Osteocyte (in vitro differentiated cells): ENCODE measurements at places on chromosomes 7 and 10.

- no peak for DNase-seq
These were observed 151.4 kb downstream of the CDK14 start for GRCh38 chr7:90747516-90747915.

DNA sequence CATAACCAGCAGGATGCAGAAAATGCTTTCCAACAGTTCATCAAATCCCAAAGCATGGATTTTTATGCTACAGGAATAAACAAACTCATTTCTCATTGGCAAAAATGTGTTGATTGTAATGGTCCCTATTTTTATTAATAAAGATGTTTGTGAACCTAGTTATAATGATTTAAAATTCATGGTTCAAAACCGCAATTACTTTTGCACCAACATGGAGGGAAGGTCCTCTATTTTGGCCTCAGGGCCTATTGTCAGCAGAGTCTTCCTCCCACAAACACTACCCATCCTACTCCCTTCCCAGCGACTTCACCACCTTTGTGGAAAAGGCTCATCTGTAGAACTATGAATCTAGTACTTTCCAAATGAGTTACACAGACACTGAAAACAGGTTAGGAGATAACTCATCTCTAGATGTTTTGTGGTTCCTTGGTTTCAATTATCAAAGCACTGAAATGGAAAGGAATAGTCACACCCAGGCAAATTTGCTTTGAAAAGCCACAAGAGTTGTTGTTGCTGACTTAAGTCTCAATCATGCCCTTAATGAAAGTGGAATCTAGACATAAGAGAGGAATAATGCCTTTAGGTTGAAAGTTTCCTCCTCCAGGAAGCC is 59.4 kb upstream of the FRMD4A start:
- DNase-seq, result no peak

DNA sequence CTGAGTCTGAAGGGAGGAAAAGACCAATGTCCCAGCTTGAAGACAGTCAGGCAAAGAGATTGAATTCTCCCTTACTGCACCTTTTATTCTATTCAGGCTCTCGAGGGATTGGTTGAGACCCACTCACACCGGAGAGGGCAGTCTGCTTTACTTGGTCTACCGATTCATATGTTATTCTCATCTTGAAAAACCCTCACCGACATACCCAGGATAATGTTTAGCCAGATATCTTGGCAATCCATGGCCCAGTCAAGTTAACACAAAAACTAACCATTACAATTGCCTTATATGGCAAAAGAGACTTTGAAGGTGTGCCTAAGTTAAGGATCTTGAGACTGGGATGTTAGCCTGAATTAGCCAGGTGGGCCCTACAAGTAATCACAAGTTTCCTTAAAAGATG is 53.8 kb upstream of the BET1 start:
- DNase-seq, result no peak

GRCh38 chr10:48439031-48439430 is 132.6 kb downstream of the MAPK8 start:
- no peak for DNase-seq

GRCh38 chr7:68107261-68107660 is 1110.6 kb downstream of the TYW1 start:
- DNase-seq, result no peak

GRCh38 chr7:50608196-50608906 is 43.1 kb upstream of the DDC start:
- no peak for DNase-seq

DNA sequence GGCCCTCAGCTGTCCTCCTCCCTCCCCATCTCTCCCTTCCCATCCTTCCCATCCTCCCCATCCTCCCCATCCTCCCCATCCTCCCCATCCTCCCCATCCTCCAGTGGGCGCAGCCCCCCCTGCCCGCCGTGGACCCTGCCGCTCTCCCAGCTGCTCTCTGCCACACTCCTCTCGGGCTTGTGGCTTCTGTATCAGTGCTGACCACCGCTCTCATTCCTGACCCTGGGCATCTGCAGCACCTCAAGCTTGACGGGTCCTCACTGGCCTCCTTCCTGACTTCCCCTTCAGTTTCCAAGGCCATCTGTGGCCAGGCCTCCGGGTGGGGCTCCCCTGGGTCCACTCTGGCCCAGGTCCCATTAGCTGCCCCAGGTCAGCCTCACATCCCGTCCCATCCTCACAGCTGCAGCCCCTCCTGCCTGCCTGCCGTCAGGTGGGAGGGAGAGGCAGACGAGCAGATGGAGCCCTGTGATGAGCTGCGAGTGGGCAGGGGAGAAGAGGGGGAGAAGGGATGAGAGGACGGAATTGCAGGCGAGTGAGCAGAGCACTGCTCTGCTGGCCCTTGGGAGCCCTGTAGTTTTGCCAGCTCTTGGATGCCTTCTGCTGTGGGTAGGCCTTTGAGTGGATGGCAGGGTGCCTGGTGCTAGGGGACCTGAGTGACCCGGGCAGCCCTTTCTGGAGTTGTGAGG is 35.7 kb downstream of the LHPP start:
- DNase-seq, result no peak

GRCh38 chr7:11605749-11606148 is 226.2 kb downstream of the THSD7A start:
- no peak for DNase-seq

GRCh38 chr10:18687706-18688105 is 28.5 kb downstream of the ARL5B start:
- DNase-seq, result no peak

GRCh38 chr7:152587366-152587765 is 88.6 kb downstream of the XRCC2 start:
- DNase-seq, result no peak

- DNase-seq, result no peak
These were observed 53.0 kb downstream of the SMURF1 start for GRCh38 chr7:99090771-99091542.

DNA sequence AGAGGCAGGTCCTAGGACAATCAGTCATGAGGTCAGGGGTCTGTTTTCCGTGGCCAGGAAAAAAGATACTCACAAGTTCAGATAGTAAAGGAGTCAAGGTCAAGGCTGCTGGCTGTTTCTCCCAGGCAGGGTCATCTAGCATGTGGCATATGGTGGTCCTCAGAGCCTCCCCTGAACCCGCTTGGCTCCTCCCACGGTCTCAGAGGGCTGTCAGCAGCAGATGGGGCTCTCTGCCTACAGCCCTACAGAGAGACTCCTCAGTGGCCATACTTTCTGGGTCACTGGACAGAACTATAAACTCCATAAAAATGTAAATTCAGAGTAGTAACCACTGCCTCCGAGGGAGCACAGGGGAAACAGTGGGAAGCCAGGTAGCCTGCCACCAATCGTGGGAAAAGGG is 11.3 kb upstream of the DRGX start:
- peak; percentile 49 for DNase-seq

DNA sequence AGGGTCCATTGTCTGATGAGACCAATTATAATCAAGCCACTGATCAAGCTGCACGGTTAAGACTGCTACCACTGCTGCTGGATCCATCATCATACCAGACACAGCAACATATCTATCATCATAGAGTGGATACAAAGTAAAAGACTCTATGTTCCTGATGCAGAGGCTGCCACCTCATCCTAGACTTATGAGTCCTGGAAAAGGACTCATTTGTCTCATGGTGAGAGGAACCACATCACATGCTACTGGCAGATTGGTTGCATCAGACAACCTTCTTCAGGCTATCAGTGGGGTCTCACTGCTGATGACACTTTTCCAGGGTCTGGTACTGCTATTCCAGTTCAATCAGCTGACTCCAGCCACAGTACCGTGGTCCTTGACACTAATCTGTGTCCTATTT is 79.0 kb downstream of the ABI1 start:
- no peak for DNase-seq

DNA sequence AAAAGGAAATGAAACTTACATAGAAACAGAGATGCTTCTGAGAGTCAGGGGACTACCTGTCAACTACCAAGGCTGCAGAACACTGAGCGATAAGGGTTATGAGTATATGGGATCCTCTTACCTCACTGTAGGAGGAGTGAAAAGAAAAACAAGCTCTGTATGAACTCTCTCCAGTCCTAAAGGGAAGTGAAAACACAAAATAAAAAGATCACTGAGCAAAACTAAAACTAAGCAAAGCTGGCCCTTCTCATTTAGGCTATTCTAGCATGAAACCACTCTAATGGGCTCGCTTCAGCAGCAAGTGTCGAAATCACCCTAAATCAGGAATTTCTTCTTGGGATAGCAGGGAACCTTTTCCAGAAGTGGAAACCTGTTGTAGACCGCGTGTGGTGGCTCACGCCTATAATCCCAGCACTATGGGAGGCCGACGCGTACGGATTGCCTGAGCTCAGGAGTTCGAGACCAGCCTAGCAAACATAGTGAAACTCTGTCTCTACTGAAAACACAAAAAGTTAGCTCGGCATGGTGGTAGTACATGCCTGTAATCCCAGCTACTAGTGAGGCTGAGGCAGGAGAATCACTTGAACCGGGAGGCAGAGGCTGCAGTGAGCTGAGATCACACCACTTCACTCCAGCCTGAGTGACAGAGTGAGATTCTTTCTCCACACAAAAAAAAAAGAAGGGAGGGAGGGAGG is 27.0 kb downstream of the DCLRE1C start:
- no peak for DNase-seq

DNA sequence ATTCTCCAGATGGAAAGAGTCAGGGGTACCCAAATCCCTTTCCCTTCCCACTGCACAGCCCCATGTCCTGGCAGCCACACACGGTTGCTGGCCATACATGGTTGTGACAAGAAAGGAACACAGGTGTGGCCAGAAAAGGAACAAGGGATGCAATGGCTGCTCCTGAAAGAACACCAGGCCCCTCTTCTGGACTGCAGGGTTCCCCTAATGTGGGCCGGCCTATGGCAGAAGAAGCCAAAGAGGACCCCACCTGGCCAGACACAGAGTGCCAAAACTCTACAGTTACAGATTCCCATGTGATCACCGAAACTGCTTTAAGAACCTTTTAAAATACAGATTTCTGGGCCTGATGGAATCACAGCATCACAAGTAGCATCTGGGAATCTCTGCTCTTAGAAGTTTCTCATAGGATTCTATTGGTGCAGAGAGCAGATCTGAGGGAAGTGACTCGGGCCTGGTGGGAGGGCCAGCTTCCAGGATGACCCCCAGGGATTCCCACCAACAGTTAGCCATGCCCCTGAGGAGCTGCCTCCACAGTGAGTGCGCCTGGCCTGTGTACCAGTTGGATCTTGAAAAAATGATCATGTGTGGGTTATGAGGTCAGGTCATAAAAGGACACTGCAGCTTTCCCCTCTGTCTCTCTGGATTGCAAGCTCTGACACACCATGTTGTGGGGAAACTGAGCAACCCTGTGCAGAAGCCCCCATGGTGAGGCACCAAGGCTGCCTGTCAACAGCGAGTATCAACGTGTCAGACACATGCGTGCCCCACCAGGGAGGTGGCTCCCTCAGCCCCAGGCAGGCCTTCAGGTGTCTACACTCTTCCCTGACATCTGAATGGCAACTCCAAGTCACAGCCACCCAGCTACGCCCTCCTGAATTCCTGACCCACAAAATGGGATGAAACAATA is 89.6 kb upstream of the LANCL2 start:
- DNase-seq, result no peak

GRCh38 chr7:38274486-38274885 is 1.1 kb upstream of the TARP start:
- DNase-seq, result no peak

- DNase-seq, result peak; percentile 46
These were observed 291.0 kb upstream of the C7orf33 start for GRCh38 chr7:148299350-148300276.

GRCh38 chr10:35208536-35208935 is 81.9 kb downstream of the CREM start:
- no peak for DNase-seq

DNA sequence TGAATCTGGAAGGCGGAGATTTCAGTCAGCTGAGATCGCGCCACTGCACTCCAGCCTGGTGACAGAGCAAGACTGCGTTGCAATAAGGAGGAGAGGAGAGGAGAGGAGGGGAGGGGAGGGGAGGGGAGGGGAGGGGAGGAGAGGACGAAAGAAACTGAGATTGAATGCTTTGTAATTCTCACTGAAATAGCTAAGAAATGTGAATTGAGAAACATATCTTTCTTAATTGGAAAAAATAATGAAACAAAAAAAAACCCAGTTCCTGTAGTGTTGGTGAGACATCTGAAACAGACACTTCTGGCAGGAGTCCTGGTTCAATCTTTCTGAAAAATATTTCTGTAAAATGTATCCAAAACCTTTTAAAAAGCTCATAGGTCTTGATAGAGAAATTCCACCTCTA is 26.5 kb downstream of the PPA1 start:
- no peak for DNase-seq

GRCh38 chr10:130221456-130222375 is 85.5 kb downstream of the GLRX3 start:
- peak; percentile 63 for DNase-seq
